Heart right ventricle (tissue), 16 donors: ENCODE measurements at places on chromosomes 13 and 19. TPM values are rescaled to one million over a fixed set of nuclear protein-coding genes. Genes with fewer than 3 reads are reported as not detected.

PGLYRP1 gene
- total RNA-seq: not detected

SERTM1 gene
- total RNA-seq: 0.44 TPM

KCNC3 gene
- 1.8 TPM for total RNA-seq

KLK14 gene
- total RNA-seq: 0.64 TPM

ARL11 gene
- 1.1 TPM for total RNA-seq

SYNGR4 gene
- not detected for total RNA-seq

SLC10A2 gene
- total RNA-seq: not detected

DNA sequence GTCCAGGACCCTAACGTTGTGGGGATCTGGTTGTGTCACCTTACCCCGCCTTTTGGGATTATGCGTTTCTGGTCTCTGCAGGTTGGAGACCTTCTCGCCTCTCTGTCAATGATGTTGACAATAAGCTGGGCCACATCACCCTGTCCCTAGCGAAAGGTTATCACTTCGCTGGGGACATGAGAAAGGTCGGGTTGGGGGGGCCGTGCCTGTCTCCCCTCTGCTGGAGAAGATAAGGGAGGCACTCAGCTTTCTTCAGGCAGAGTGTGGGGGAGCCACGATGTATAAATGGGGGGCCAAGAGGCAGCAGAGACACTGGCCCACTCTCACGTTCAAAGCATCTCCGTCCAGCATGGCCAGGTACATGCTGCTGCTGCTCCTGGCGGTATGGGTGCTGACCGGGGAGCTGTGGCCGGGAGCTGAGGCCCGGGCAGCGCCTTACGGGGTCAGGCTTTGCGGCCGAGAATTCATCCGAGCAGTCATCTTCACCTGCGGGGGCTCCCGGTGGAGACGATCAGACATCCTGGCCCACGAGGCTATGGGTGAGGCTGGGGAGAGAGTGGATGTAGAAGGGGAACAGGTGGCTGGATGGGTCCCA lies at the start of gene RLN3:
TSS of gene RLN3 (plus strand) at position 293 of the 595 bp plus-strand sequence. CDS start at position 350, 57 bp downstream.
- DNase-seq: no peak

DNA sequence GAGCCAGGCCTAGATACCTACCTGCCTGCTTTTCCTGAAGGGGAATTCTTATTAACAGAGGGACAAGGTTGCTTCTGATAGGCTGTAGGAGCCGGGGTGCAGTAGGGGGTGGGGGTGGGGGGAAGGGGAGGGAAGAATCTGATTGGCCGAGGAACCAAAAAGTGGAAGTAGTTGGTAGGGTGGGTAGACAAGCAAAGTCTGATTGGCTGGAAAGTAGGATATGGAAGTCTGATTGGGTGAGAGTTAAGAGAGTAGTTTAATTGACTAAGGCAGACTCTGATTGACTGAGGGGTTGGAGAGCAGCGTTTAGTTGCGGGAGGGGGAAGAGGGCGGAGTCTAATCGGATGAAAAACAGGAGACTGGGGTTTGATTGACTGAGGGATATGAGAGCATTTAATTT lies 9.4 kb upstream of the CYP4F22 start:
- DNase-seq: no peak

DNA sequence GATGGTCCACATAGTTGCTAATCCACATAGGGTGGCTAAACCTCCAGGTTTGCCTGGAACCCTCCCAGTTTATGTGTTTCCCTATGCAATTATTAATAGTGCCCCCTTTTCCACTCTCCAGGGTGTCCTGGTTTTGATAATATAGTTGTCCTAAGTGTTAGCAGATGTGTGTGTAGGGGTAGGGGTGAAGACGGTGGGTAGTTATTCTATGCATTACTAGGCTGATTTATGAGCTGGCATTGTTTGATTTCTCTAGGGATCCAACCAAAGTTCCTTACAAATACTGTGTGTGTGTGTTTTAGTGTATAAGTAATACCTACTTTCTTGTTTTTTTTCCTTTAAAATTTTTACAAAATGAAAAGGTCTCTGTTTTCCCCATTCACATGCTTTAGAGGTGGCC lies 21.1 kb downstream of the GTF2F2 start:
- DNase-seq: no peak

DNA sequence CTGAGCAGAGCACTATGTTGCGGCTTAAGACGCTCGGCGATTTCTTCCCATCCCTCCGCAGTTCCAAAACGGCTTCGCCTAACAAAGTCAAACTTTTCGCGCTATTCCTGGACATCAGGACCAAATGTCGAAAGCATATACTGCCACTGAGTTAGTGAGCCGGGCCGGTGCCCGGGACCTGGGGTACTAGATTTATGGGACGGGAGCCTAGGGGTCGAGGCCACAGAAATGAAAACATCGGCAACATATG lies 699 bp downstream of the RCBTB2 start:
- DNase-seq: no peak

DNA sequence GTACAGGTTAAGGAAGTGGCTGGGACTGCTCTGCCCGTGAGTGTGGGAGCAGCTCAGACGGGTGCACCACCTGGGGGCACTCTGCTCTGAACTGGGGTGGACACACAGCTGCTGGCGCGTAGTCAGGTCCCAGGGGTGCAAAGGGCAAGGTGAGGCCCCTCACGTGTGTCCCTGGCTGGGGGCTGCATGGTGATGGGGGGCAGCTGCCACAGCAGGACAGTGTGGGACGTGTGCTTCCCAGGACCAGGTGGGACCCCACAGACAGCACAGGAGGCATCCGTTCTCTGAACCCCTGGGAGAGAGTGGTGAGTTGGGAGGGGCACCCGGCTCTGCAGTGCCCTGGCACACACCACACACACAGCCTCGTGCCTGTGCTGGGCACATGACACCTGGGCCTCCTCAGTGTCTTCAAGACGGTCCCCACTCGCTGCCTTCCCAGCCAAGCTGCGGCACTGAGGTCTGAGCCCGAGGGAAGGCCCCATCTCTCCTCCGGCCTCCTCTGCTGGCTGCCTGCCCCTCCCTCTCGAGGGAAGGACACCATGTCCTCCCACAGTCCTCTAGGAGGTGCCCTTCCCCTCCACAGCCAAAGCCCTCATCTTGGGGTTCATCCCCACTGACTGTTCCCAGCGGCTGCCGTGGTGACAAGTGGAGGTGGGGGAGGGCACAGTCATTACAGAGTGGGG lies 24.7 kb downstream of the CILP2 start:
- DNase-seq: no peak
